NCI-H345 (cell line): ENCODE measurements at places on chromosomes 5 and 9.

- peak; percentile 28 for DNase-seq
Observed at GRCh38 chr5:157130925-157131324, 11.7 kb downstream of the MED7 start.

- DNase-seq: no peak
Observed at GRCh38 chr5:124650147-124650561, 96.3 kb downstream of the ZNF608 start.

- no peak for DNase-seq
Observed at GRCh38 chr5:67814569-67815311, 400.8 kb upstream of the PIK3R1 start.

GRCh38 chr5:76495870-76496269 lies 92.8 kb downstream of the IQGAP2 start:
- DNase-seq: no peak

DNA sequence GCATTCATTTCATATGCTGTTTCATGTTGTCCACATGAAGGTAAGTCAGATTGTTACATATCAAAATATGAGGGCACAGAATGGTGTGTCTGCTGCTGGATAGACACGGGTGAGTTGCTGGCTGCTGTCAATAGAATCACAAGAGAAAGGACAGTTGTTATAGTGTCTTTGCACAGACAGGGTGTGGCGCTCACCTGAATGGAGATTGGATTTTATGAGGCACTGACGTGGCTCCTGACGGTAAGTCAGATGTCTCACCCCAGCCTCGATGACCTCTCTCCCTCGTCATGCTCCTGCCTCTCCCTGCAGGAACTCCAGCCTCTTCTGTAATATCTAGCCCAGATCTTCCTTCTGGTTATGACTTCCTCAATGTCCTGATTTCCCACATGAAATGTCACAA lies 75.4 kb upstream of the SELENOP start:
- peak; percentile 63 for DNase-seq
